Lung (tissue), 17 donors: ENCODE measurements at places on chromosomes 7 and 10. TPM values are rescaled to one million over a fixed set of nuclear protein-coding genes. Genes with fewer than 3 reads are reported as not detected.

Gene COL17A1
- 0.92 TPM for total RNA-seq

Gene CLRN3
- total RNA-seq, result not detected

Gene OPN4
- total RNA-seq, result 0.12 TPM

Gene AGFG2
- total RNA-seq, result 36.0 TPM

Gene ADAMTS14
- 3.9 TPM for total RNA-seq

Gene SPDYE11
- total RNA-seq, result 0.11 TPM

Gene NUTM2E
- total RNA-seq, result 1.1 TPM

Gene APBB1IP
- 26.0 TPM for total RNA-seq

Gene CDNF
- 3.1 TPM for total RNA-seq

Gene SNX8
- total RNA-seq, result 54.6 TPM

Gene UCN3
- 0.77 TPM for total RNA-seq

DNA sequence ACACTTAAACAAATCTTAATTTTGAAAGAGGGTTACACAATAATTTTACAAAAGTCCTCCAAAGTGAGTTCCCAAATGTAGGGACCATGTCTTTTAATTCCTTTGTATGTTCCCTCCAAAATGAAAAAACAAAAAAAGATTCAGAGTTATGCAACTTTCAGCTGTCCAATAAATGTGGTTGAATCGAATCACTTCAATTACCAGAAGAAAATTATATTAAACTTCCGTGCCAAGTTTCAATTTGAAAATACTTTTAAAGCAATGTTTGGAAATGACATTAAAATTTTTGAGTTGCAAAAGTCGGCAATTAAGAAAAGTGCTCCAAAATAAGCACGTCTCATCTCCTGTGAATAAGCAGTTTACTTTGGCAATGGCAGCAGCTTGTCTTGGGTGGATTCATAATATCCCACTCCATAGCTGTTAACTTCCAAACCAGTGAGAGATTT is 60.3 kb upstream of the C1GALT1 start:
- H3K4me3 ChIP-seq, result no peak overlapping the region
- no peaks in the 10 kb centered on the region for H3K27me3 ChIP-seq
- no peaks in the 10 kb centered on the region for H3K36me3 ChIP-seq

DNA sequence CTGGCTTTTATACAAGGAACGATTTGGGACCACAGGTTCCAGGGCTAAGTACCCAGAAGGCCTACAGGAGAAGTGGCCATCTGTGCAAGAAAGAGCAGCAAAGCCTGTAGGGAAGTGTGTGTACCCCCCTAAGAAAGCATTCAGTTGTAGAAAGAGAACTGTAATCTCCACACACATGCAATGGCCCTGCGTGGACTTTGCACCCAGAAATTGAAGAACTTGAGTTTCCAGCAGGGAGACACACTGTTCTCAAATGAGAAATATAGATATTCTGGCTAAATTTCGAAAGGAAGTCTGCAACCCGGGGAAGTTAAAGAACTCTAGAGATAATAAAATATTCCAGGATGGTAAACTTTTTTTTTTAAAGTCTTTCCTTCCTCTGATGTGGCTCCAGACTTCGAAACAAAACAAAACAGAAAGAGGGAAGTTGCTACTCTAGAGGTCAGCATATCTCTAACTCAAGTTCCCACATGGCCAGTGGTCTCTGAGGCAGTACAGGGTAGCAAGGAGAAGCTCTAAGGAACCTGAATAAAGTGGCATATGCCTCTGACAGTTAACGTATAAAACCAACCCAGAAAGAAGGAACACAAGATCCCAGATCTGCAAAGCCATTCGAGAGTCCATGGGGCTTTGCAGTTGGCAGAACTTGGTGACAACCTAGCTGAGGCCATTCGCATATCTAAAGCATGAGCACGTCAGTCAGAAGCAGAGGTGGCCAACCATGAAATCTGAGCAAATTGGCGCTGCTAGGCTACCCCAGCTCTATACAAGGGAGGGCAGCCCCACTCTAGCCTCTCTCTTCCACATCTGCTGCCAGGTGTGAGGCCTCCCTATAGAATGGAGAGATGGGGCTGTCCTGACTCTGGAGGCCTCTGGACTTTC is 56.6 kb downstream of the ELMO1 start:
- no peak overlapping the region for H3K27ac ChIP-seq
- H3K4me3 ChIP-seq, result no peak overlapping the region
- DNase-seq, result no peak
- H3K4me1 ChIP-seq, result peaks cover 14% of the 10 kb centered on the region

DNA sequence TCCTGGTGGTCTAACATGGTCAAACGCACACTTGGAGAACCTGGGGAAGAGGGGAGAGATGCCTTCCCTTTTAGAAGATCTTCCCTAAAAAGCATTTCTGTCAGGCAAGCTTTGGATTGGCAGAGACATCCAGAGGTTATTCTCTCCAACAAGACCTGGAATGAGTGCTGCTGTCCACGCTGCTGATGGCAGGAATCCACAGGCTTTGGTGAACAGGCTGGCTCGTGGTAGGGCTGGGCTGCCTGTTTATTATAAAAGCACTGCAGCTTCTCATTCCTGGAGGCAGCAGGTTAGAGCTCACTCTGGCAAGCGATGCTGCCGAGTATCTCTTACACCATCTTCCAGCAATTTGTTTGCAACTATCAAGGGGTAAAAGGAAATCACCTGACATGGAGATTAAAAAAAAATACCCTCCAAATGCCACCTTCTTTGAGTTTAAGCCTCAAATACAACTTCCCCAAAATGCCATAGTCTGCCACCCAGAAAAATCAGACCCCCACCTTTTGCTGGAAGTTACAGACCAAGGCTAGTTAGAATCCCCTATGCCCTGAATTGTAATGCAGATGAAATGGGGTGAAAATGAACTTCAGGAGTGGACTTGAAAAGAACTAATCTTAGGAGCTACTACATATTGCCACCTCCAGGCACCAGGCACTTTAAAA is 152.1 kb upstream of the KMT2E start:
- H3K27me3 ChIP-seq, result no peaks in the 10 kb centered on the region
- no peaks in the 10 kb centered on the region for H3K36me3 ChIP-seq
- no peak for DNase-seq
- no peaks in the 10 kb centered on the region for H3K4me1 ChIP-seq

- H3K27me3 ChIP-seq, result no peaks in the 10 kb centered on the region
- no peaks in the 10 kb centered on the region for H3K36me3 ChIP-seq
These were observed 23.7 kb downstream of the FGF8 start for GRCh38 chr10:101752241-101752640.

DNA sequence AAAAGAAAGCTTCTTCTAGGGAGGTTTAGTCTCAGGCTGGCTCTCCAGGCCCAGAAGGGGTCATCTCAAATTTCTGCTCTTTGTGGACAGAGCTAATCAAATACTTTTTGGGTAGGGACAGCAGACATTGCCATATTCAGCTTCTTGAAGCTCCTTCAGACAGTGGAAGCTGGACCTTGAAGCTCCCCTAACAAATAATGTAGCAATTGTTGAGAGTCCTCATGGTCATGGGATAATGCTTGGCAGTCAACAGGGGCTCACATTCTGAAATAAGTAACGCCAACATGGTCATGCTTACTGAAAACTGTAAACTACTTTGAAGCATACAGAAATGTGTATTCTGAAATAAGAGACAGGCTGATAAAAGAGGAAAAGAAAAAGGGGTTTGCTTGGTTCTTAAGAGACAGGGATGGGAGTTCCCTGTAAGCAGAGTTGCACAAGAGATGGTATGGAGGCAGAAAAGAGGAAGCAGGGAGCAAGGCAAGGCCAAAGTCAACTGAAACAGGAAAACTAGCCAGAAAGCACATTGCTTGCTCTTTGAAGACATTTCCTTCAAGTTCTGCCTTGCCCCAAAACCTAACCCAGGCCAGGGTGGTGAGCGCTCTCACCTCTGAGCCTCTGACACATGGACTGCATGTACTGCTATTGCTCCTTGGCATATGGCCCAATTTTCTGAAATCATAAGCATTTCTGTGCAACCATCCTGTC is 53.1 kb upstream of the KMT2E start:
- DNase-seq, result peak; percentile 55
- peaks cover 10% of the 10 kb centered on the region for H3K4me1 ChIP-seq
- H3K27ac ChIP-seq, result peak overlapping the region; percentile 41
- H3K36me3 ChIP-seq, result no peaks in the 10 kb centered on the region

- H3K4me3 ChIP-seq, result no peak overlapping the region
- no peaks in the 10 kb centered on the region for H3K27me3 ChIP-seq
- H3K27ac ChIP-seq, result no peak overlapping the region
- peaks cover 24% of the 10 kb centered on the region for H3K4me1 ChIP-seq
- no peaks in the 10 kb centered on the region for H3K36me3 ChIP-seq
These were observed 23.4 kb downstream of the SMURF1 start for GRCh38 chr7:99120501-99120900.

- H3K4me3 ChIP-seq, result no peak overlapping the region
- DNase-seq, result no peak
- no peaks in the 10 kb centered on the region for H3K4me1 ChIP-seq
- H3K36me3 ChIP-seq, result peaks cover 16% of the 10 kb centered on the region
These were observed 23.7 kb downstream of the IL15RA start for GRCh38 chr10:5953676-5954075.

DNA sequence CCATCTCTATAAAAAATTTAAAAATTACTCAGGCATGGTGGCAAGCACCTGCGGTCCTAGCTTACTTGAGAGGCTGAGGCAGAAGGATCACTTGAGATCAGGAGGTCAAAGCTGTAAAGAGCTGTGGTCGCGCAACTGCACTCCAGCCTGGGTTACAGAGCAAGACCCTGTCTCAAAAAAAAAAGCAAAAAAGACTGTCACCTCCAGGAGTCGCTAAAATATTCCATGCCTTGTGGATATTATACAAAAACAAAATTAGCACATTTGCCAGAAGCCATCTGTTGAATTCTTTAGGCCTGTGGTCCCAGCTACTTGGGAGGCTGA is 87.0 kb upstream of the SDK1 start:
- H3K4me3 ChIP-seq, result no peak overlapping the region
- H3K4me1 ChIP-seq, result peaks cover 5% of the 10 kb centered on the region
- no peaks in the 10 kb centered on the region for H3K36me3 ChIP-seq
- H3K27ac ChIP-seq, result no peak overlapping the region

DNA sequence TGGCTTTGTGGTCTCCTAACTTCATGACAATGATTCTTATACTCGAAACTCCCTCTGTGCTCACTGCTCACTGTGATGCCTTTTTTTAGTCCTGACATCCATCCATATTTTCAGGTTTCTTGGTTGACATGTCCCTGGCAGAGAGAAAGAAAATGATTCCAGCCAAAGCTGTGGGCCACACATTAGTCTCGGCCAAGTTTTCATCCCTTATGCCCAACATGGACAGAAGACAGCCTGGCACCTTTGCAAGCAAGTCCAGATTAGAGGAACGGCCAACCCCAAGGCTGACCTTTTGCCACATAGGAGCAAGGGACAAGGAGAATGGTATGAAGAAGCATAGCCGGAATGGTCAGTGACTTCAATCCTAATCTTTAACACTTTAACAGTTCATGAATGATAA is 8.7 kb upstream of the OPALIN start:
- no peaks in the 10 kb centered on the region for H3K36me3 ChIP-seq
- no peak overlapping the region for H3K4me3 ChIP-seq
- H3K27ac ChIP-seq, result no peak overlapping the region
- H3K4me1 ChIP-seq, result no peaks in the 10 kb centered on the region
- DNase-seq, result no peak

DNA sequence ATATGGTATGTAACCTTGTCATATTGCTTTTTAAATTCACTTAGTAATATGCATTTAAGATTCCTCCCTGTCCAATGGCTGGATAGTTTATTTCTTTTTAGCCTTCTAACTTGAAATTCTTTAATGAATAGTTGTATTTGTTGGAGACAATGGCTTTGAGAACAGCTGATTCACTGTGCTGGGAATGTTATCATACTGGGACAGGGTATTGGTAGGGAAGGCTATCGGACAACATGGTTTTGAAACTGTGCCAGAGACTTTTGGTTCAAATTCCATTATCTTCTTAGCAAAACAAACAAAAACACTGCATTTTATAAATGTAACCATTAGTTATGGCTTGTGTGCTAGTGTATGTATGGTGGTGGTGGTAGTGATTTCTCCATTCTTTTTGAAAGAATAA is 517.1 kb upstream of the ANKRD30A start:
- no peak overlapping the region for H3K27ac ChIP-seq
- H3K4me3 ChIP-seq, result no peak overlapping the region
- DNase-seq, result peak; percentile 1
- no peaks in the 10 kb centered on the region for H3K27me3 ChIP-seq
- H3K36me3 ChIP-seq, result no peaks in the 10 kb centered on the region

DNA sequence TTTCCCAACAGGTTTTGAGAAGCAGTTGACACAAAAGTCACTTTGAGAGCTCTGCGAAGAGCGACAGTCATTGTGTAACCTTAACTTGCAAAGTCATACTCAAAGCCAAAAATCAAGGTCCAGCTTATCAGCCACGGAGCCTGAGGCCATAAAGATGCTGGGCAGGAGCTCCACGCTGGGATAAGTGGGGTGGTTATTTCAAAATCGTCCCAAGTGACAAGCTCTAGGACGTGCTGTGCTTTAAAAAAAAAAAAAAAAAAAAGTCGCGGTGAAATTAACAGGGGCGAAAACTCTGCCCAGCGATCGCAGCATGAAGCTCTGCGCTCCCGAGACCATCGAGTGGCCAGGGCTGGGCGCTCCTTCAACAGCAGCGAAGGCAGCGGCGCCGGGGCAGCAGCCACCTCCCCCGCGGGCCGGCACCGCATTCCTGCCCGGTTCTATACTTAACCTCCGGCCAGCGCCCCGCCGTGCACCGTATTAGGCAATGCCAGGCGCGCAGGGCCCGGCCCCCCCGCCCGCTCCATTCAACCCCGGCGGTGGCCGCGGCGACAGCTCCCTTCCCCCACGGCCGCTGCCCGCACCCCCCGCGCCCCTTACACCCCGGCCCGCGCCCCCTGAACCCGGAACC is 657 bp downstream of the HACD1 start:
- no peaks in the 10 kb centered on the region for H3K36me3 ChIP-seq
- DNase-seq, result peak; percentile 65
- H3K4me1 ChIP-seq, result no peaks in the 10 kb centered on the region
- H3K4me3 ChIP-seq, result peak overlapping the region; percentile 94
- H3K27ac ChIP-seq, result peak overlapping the region; percentile 96

- no peaks in the 10 kb centered on the region for H3K36me3 ChIP-seq
- no peaks in the 10 kb centered on the region for H3K27me3 ChIP-seq
- DNase-seq, result no peak
These were observed 181.6 kb downstream of the NXPH1 start for GRCh38 chr7:8615019-8615418.

DNA sequence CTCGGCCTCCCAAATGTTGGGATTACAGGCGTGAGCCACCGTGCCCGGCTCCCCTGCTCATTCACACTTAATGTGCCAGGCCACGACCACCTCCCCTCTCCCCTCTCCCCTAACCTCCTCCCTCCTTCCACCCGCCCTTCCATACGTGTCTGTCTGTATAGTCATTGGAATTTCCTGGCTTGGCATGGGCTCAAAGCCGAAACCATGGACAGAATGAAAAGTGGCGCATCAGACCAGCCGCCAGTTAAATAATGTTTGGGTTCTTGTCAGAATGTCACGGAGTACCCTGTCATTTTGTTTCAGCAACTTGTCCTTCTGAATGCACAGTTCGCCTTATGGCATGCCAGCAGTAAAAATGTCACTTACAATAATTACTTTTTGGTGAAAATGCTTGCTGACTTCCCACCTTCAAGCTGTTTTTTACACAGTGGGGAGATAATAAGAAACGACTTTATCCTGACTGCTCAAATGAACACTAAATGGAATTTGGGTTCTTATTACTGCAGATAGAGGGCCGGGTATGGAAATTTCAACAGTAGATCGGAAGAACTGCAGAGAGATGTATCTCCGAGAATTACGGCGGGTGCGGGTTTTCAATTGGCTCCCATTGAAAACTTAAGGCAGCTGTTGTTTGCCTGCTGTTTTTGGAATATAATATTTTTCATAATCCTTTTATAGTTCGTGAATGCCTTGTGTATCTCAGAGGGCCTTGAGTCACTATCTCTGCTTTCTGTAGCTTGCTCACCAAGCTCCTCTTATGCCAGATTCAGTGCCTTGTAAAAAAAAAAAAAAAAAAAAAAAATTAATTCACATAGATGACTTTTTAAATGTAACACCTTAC is 65.5 kb upstream of the SH2B2 start:
- H3K36me3 ChIP-seq, result peaks cover 5% of the 10 kb centered on the region
- H3K4me1 ChIP-seq, result peaks cover 8% of the 10 kb centered on the region
- H3K4me3 ChIP-seq, result no peak overlapping the region
- peak; percentile 48 for DNase-seq
